Ascending aorta (tissue), 2 donors: ENCODE measurements at places on chromosomes 5 and 9. TPM values are rescaled to one million over a fixed set of nuclear protein-coding genes. Genes with fewer than 3 reads are reported as not detected.

GRCh38 chr5:53779541-53779981 is 219.1 kb downstream of the NDUFS4 start:
- no peak for DNase-seq

GRCh38 chr9:3397766-3398165 is 128.0 kb downstream of the RFX3 start:
- no peak for DNase-seq

DNA sequence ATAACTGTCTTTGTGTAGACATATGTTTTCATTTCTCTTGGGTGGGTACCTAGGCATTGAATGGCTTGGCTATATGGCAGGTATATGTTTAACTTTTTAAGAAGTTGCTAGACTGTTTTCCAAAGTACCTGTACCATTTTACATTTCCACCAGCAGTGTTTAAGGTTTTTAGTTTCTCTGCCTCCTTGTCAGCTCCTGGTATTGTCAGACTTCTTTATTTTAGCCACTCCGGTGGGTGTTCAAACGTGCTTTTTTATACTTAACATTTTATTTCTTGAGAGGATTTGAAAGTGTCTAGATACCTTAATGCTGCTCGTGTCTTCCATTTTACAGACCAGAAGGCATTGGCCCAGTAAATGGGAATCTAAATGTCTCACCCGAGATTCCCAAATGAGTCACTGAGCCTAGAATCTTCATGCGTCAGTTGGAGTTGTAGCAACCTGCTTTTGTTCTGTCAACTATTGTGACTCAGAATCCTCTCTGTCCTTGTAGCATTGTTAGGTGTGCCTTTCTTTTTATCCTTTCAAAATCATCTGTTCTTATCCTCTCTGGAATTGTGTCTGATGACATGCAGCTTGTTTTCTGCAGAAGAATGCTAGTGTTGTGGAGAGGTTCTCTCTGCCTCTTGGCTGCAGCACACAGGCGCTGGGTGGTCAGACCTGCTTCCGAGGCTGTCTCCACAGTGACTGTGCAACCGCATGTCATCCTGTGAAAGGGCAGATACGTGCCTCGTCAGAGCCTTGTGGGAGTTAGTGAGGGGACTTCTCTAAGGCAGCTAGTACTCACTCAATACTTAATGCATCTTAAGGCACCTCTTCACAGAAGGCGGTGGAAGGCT is 291.8 kb downstream of the AOPEP start:
- DNase-seq: no peak

DNA sequence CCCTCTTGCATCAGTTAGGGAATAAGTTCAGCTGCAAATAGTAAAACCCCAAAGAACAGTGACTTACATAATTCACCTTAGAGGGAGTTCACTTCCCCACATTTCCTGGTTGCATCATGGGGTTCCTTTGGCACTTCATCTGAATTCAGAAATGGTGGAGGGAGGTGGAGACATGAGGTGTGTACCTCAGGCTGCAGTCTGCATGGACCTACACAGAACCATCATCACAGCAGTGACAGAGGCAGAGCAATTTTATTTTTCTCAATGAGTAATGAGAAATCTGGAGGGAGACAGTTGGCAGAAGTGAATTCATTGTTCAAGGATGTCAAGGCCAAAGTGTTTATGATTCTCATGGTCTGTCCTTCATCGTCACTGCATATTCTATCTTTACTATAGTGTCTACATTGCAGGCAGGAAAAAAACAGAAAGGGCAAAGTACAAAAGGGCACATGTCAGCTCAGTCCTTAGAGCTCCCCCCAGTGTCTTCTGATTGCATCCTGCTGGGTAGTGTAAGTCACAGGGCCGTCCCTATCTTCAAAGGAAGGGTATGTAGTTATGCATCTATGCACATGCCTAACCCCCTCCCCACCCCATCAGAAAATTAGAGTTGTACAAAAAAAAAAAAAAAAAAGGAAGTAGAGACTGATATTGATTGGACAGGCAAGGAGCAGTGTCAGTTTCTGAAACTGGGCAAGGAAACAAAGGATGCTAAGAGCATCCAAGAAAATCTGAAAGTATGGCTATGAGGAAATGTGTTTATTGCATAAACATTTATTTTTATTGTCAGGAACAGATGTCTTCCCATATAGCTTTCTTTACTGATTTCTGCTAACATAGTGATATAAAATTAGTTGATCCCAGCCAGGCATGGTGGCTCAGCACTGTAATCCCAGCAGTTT is 132.7 kb upstream of the APC start:
- no peak for DNase-seq

GRCh38 chr5:9071524-9071923 is 474.4 kb downstream of the SEMA5A start:
- no peak for DNase-seq

GRCh38 chr5:1272201-1272600 is 22.7 kb downstream of the TERT start:
- DNase-seq: no peak

DNA sequence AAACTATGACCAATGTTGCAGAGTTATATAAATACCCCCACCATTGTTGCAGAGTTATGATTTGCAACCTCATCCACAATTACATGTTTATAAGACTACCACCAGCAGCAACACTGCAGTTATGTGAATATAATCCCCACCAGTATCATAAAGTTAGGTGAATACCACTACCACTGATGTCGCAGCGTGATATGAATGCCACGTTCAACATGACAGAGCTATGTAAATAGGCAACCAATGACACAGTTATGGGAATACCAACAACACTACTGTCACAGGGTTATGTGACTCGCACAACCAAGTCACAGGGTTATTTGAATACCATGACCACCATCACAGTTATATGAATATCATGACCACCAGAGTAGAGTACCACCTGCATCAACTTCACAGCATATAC is 63.9 kb downstream of the SHC3 start:
- no peak for DNase-seq

- no peak for DNase-seq
Observed at GRCh38 chr5:14431534-14431933, 150.1 kb upstream of the OTULINL start.

GRCh38 chr5:77869116-77869798 is 93.1 kb upstream of the TBCA start:
- DNase-seq: no peak

GRCh38 chr5:28014779-28015178 is 976.4 kb upstream of the CDH9 start:
- no peak for DNase-seq

- no peak for DNase-seq
Observed at GRCh38 chr9:120830151-120830550, 12.6 kb downstream of the PSMD5 start.

- no peak for DNase-seq
Observed at GRCh38 chr9:80485420-80486250, 913.9 kb downstream of the TLE4 start.

TTLL11 gene
- 18.5 TPM for total RNA-seq

DNA sequence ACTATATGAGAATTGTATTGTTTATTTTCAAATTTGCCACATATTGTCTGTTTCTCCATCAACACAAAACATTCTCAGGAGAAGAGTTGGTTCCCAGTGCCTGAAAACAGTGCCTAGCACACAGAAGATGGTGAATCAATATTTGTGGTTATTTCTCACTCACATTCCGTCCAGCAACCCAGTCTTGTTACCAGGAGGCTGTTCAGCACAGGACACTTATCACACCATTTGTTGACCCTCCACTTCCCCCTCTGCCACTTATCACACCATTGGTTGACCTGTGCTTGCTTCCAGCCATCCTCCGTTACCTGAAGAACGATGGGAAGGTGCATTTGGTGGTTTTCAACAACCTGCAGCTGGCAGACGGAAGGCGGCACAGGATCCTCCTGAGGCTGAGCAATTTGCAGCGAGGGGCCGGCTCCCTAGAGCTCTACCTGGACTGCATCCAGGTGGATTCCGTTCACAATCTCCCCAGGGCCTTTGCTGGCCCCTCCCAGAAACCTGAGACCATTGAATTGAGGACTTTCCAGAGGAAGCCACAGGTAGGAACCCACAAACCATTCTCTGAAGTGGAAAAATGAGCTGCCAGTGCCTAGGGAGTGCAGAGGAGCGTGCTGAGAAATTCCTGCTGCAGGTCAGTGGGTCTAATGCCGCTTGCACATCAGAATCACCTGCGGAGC is 20.5 kb downstream of the THBS4 start:
- DNase-seq: no peak

DNA sequence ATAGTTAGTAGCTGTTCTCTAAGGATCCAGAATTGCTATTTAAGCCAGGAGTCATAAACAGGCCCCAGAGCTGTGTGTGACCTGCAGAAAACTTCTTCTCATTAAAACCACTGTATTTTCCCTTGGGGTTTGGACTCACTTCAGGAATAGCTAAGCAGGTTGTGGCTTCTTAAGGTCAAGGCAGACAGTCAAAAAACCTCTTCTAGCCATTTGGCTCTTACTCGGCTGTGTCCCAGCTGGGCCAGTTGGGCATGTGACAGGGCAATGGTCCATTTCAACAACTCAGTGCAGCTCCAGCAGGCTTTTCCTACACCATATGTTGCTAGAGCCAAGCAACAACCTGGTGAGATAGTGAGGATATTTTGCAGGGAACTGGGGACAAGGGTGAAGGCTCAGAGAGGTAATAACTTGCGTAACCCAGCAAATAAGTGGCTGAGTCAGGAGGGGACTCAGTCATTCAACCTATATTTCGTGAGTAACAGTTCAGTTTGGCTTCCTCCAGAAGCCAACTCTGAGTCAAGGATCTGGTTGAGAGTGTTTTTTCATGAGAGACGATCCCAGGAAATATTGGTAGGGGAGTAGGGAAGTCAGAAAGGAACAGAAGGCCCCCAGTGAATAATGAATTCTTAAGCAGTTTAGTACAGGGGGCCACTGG is 115.4 kb upstream of the PPP2R2B start:
- no peak for DNase-seq

DNA sequence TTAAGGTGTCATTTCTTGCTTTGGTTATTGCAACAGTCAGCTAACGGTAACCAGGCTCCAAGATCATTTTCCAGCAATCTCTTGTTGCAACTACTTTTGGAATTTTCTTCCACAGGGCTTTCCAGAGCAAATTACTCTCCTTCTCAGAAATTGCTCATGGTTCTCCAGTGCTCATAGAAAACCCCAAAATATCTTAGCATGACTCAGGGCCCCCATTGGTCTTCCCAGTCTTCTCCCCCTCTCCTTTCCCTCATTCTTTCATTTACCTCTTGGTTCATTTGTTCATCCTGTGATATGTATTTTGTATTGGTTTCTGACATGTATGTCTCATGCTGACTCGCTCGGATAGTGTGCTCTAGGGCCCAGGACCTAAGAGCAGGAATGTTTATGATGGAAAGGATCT is 35.6 kb downstream of the WWC1 start:
- DNase-seq: no peak

- no peak for DNase-seq
Observed at GRCh38 chr9:131685753-131686706, 53.8 kb downstream of the RAPGEF1 start.

CNTFR gene
- 4.7 TPM for total RNA-seq

MYMK gene
- not detected for total RNA-seq

DNA sequence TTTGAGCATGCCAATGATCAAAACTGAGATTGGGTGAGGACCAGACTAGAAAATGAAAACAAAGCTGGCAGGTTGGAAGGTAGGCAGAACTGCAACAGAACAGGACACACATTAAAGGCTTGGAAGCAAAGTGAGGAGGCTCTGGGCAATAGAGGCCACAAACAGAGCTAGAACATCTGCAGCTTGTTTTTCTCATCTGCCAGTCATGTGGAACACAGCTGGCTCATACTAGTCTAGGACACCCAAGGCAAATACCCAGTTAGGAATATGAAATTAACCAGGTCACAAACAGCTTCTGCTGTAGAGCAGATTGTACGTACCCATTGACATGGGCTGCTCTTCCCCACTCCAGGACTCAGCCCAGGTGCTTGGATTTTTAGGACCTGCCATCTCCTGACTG is 61.7 kb downstream of the SPEF2 start:
- DNase-seq: no peak

GRCh38 chr9:120382453-120382852 is 197.5 kb downstream of the CDK5RAP2 start:
- no peak for DNase-seq

GRCh38 chr5:79964136-79964535 is 26.9 kb downstream of the MTX3 start:
- no peak for DNase-seq

NIM1K gene
- total RNA-seq: not detected

- DNase-seq: no peak
Observed at GRCh38 chr5:1707467-1707866, 92.2 kb downstream of the MRPL36 start.

DNAI1 gene
- total RNA-seq: not detected

- no peak for DNase-seq
Observed at GRCh38 chr5:35294976-35295375, 64.7 kb upstream of the PRLR start.

TPPP gene
- 13.8 TPM for total RNA-seq

GRCh38 chr5:115190388-115190787 is 20.7 kb upstream of the TRIM36 start:
- DNase-seq: no peak

- no peak for DNase-seq
Observed at GRCh38 chr9:126886034-126886822, 25.8 kb downstream of the ZBTB34 start.

MARVELD2 gene
- not detected for total RNA-seq

DNA sequence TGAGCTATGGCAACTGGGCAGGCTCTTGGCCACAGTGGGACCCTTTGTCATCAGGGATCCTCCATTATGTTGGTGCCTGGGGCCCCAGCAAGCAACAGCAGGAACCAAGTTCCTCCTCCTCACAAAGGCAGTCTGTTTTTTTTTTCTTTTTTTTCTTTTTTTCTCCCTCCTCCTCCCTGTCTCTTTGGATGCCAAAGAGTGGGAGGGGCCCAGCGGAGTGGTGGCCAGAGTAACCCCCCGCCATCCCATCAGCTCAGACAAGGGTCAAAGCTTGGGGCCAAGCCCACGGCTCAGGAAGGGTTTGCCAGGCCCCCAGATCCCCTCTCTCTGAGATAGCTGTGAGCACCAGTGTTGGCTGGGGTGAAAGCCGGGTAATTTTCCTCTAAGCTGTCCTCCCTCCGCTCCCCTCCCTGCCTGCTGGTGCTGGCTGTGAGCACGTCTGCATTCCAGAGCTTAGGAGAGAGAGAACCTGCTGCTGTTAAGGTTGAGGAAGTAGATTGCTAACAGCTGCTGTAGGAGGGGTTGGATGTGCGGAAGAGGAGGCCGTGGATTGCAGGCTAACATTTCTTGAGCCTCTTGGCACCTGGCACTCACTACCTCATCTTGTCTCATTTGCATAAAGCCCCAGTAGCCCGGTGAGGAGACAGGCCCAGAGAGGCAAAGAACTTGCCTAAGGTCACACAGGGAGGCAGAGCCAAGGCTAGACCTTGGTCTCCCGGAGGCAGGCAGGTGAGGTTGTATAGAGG is 21.2 kb downstream of the GSN start:
- no peak for DNase-seq

- DNase-seq: no peak
Observed at GRCh38 chr5:173782671-173783101, 105.5 kb upstream of the CPEB4 start.

LYRM7 gene
- 0.32 TPM for total RNA-seq

GRCh38 chr5:60514152-60514551 is 185.8 kb downstream of the DEPDC1B start:
- no peak for DNase-seq
